ENCODE measurements at places on chromosomes 1 and 21. TPM values are rescaled to one million over a fixed set of nuclear protein-coding genes. Genes with fewer than 3 reads are reported as not detected.

- H3K36me3 ChIP-seq = no peaks in the 10 kb centered on the region
- DNase-seq = no peak
- peak overlapping the region; percentile 80 for H3K27ac ChIP-seq
- H3K4me1 ChIP-seq = peaks cover 21% of the 10 kb centered on the region
- H3K27me3 ChIP-seq = no peaks in the 10 kb centered on the region
Observed at GRCh38 chr1:43990271-43991199, 864 bp upstream of the CCDC24 start.

DNA sequence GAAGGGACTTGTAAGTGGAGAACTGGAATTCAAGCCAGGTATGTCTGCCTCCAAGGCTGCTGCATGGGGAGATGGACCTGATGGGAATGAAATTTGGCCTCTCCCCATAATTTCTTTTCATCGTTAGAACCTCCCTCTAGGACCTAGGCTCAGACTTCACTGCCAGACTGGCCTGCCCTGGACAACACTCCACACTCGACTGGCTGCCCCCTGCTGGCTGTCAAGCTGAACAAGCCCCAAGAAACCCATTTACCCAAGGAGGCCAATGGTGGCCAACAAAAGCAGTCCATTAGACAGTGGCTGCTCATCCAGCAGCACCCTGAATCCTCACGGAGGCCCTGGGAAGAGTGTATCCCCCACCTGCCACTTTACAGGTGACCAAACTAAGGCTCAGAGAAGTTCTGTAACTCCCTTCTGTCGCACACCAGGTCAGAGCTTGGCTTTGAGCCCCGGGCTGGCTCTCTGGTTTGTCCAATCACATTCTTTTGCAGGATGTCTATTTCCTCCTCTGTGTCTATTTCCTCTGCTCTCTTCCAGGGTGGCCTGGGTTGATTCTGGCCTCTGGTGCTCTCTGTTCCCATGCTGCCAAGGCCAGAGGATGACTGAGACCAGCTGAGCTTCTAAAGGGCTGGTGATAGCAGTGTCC, 3.8 kb downstream of the RNF186 start:
- H3K4me1 ChIP-seq = peaks cover 11% of the 10 kb centered on the region
- no peaks in the 10 kb centered on the region for H3K27me3 ChIP-seq
- H3K4me3 ChIP-seq = no peak overlapping the region
- H3K27ac ChIP-seq = no peak overlapping the region

GRCh38 chr1:107787299-107787698, 177.7 kb downstream of the VAV3 start:
- H3K27ac ChIP-seq = no peak overlapping the region
- H3K4me3 ChIP-seq = no peak overlapping the region
- no peaks in the 10 kb centered on the region for H3K27me3 ChIP-seq
- no peaks in the 10 kb centered on the region for H3K36me3 ChIP-seq
- peaks cover 15% of the 10 kb centered on the region for H3K4me1 ChIP-seq

GRCh38 chr1:172781513-172782140, 122.7 kb downstream of the FASLG start:
- H3K36me3 ChIP-seq = no peaks in the 10 kb centered on the region
- H3K27me3 ChIP-seq = no peaks in the 10 kb centered on the region
- no peak overlapping the region for H3K4me3 ChIP-seq
- H3K27ac ChIP-seq = no peak overlapping the region

- H3K36me3 ChIP-seq = peaks cover 16% of the 10 kb centered on the region
- H3K27me3 ChIP-seq = no peaks in the 10 kb centered on the region
- H3K27ac ChIP-seq = no peak overlapping the region
- DNase-seq = peak; percentile 48
Observed at GRCh38 chr1:184061396-184062003, 10.0 kb downstream of the TSEN15 start.

GRCh38 chr1:41492341-41492848, 7.9 kb upstream of the EDN2 start:
- H3K27me3 ChIP-seq = no peaks in the 10 kb centered on the region
- DNase-seq = no peak
- peaks cover 21% of the 10 kb centered on the region for H3K4me1 ChIP-seq
- no peaks in the 10 kb centered on the region for H3K36me3 ChIP-seq
- no peak overlapping the region for H3K27ac ChIP-seq

GRCh38 chr1:112524986-112525385, 16.2 kb downstream of the WNT2B start:
- H3K27me3 ChIP-seq = no peaks in the 10 kb centered on the region
- DNase-seq = no peak
- H3K4me1 ChIP-seq = no peaks in the 10 kb centered on the region
- no peak overlapping the region for H3K4me3 ChIP-seq
- no peaks in the 10 kb centered on the region for H3K36me3 ChIP-seq

GRCh38 chr1:6350416-6351088, 43.0 kb downstream of the ACOT7 start:
- no peak overlapping the region for H3K27ac ChIP-seq
- no peak overlapping the region for H3K4me3 ChIP-seq
- no peaks in the 10 kb centered on the region for H3K36me3 ChIP-seq
- peaks cover 54% of the 10 kb centered on the region for H3K4me1 ChIP-seq
- no peaks in the 10 kb centered on the region for H3K27me3 ChIP-seq

GRCh38 chr1:47709872-47710231, 272.0 kb downstream of the FOXD2 start:
- DNase-seq = no peak
- H3K36me3 ChIP-seq = no peaks in the 10 kb centered on the region
- H3K27me3 ChIP-seq = peaks cover 94% of the 10 kb centered on the region

DNA sequence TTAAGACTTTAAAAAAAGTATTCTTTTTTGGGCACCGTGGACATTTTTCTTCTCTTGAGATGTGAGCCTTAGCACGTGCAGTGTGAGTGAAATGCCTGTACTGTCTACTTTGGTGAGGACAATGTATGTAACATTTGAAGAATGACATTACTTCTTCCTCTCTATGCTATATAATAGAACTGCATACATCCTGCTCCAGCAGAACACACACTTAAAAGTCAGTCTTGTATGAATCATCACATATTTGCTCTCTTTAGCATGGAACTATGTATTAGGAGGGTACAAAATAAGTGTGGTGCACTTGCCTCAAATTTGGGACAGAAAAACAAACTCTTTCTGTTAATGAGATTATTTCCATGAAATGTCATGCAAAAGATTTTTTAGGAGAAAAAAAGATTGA, 358.4 kb upstream of the SGIP1 start:
- H3K36me3 ChIP-seq = no peaks in the 10 kb centered on the region
- no peak overlapping the region for H3K4me3 ChIP-seq
- no peaks in the 10 kb centered on the region for H3K27me3 ChIP-seq
- no peak overlapping the region for H3K27ac ChIP-seq

The SH3BGR gene
- 0.87 TPM for total RNA-seq

The LY9 gene
- not detected for total RNA-seq

The RABGAP1L gene
- total RNA-seq = 238 TPM

The CFHR2 gene
- not detected for total RNA-seq

The SPRR5 gene
- not detected for total RNA-seq

The FMO3 gene
- total RNA-seq = 2.3 TPM

The CSF3R gene
- 20.5 TPM for total RNA-seq

The MTFR1L gene
- total RNA-seq = 66.2 TPM
